Sigmoid colon (tissue), 7 donors: ENCODE measurements at places on chromosomes 3 and 15. TPM values are rescaled to one million over a fixed set of nuclear protein-coding genes. Genes with fewer than 3 reads are reported as not detected.

- DNase-seq: no peak
Measured at GRCh38 chr3:127629467-127630403, 750 bp downstream of the PODXL2 start.

DNA sequence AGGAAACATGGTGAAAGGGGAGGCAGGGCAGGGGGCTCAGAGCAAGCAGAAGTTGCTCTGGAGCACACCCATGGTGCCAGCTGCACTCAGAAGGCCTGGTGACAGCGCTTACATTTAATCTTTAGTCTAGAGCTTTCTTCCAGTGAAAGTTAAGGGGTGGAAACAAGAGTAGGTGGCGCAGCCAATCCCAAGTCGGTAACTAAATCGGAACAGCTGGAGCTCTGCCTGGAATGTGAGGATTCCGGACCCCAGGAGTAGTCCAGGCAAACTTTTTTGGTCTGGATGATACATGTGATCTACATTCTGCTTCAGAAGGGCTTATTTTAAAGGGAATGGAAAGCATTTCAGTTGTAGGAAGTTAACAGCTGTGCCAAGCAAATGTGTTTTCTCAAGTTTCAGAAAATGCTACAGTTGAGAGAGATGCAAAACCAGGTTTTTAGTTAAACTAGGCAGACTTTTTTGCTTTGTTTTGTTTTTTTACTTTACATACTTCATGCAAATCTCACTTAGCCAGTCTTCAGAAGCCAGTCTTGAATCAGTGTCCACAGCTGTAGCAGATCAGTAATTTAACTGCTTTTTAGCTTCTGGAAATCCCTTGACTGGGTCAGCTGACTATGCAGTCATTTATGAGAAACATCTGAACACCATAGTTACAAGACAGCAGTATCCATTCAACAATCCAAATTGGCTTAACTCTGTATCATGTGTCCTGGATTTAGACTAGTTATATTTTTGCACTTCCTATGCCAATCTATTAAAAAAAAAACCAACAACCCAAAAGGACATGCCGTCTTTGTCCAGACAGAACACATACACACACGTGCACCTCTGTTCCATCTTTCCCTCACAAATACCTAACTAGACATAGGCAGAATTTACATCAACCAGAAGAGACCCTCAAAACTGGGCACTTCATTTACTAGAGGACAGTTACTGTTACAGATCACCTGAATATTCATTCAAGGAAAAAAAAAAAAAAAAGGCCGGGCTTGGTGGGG, 33.2 kb downstream of the ZNF106 start:
- peak; percentile 91 for DNase-seq

CPLX3 gene
- total RNA-seq: not detected

- DNase-seq: no peak
Measured at GRCh38 chr3:59565125-59565524, 515.3 kb upstream of the CFAP20DC start.

DNA sequence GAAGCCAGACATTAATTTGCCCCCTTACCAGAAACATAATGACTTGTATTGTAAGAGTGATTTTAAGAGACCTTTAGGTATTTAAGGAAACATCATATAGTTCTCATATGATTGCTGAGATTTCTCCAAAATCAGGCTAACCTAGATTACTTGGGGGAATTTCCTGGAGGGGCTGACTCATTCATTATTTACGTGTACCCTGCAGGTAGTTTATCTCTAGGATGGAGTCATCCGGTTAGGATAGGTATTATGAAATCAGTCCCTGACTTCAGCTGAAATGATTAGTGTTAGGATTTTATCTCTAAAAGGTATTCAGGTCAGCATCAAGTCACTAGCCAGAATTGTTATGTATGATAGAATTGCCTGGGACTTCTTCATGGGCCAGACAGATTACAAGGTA, 97.5 kb downstream of the TCF12 start:
- no peak for DNase-seq

GRCh38 chr3:52256622-52257021, 11.1 kb downstream of the PPM1M start:
- DNase-seq: no peak

DNA sequence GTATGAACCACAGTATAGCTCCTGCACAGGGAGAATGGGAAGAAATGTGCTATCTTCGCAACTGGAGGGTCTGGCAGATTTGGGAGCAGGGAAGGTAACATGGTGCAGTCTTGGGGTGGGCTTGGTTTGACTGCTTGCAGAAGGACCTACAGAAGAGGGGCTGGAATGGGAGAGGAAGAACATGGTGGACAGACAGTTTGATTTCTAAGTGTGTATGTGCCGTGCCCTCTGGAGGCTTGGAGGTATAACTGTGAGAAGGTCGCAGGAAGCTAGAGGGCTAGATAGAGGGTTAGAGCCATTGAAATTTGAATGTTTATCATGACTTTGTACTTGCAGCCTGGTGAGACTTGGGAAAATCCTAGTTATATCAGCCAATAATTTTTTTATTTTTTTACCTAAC, 169.2 kb downstream of the SQOR start:
- no peak for DNase-seq
